AG09319 (cell line): ENCODE measurements at places on chromosomes 7 and 10.

GRCh38 chr10:91220954-91221675, 652 bp downstream of the PCGF5 start:
- no peak for DNase-seq

- DNase-seq = no peak
Observed at GRCh38 chr7:19114551-19114855, 2.9 kb downstream of the TWIST1 start.

DNA sequence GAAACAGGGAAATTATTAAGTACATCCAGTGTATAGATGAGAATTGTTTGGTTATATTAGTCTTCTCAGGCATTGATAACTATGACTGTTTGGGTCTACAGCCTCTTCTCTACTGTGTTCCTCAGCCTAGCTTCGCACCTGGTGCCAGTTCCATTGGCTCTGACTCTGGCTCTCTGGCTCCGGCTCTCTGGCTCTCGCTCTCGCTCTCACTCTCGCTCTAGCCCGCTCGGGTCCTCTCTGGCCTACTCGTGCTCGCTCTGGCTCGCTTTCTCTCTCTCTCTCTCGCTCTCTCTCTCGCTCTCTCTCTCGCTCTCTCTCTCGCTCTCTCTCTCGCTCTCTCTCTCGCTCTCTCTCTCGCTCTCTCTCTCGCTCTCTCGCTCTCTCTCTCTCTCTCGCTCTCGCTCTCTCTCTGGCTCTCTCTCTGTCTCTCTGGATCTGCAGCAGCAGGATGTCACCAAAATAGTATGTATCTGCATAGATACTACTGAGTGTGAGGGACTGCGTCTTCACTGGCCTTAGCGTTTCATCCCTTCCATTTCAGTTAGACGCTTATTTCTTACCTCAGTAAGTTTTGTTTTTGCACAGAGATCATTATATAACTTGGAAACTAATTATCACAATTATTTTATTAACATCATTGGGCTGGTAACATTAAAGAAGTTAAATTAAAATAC, 6.5 kb upstream of the SSBP1 start:
- no peak for DNase-seq

DNA sequence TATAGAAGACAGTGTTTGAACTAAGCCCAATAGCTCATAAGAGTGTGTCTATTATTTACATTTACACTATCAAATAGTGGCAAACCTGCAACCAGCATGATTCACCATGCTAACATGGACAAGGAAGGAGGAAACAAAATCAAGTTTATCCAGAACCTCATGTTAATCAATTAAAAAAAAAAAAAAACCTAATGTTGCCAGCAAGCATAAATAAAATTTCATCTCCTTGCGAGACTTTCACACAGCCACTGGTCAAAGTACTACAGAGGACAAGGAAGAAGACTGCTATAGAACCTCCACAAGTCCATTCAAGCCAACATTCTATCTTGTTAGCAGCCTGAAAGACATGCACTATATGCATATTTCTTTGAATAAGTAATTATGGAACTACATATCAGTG, 9.7 kb downstream of the TM9SF3 start:
- DNase-seq = no peak

DNA sequence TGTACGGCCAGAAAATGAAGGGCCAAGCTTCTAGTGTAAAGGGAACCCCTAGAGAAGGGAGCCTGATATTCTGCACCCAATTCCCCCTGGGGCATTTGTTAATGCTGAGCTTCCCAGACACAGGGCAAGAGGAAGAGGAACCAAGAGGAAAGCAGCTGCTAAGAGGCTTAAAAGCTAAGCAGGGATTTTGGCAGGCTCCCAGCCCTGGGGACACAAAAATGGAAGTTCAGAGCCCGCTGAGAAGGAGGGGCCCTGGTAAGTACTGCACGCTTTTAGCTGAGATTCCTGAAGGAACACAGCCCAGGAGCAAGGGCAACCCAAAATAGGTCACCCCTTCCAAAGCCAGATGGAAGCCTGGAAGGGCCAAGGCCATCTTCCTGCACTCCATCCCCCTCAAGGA, 387.3 kb upstream of the MGMT start:
- DNase-seq = no peak

DNA sequence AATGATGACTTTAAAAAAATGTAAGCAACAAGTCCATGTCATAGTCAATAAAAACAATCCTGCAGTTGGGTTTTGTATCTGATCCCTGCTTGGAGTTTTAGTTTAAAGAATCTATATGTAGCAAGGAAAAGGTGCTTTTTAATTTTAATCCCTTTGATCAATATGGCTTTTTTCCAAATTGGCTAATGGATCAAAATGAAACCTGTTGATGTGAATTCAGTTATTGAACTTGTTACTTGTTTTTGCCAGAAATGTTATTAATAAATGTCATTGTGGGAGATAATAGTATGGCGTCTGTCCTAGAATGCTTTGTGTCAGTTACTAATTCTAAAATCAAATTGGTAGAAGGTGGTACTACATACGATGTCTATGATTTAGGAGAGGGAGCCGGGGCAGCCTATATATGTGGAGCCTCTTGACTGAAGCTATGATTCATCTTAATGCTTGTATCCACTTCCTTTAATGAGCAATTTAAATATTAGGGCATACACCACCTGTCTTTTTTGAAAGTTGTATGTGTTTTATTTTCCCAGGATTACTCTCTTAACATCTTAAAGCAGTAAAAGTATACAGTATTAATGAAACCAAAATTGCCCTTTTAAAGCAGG, 10.3 kb upstream of the PBLD start:
- DNase-seq = no peak

GRCh38 chr7:1220977-1221745, 11.5 kb upstream of the UNCX start:
- no peak for DNase-seq

- DNase-seq = no peak
Observed at GRCh38 chr7:127822822-127823508, 171.0 kb downstream of the SND1 start.

GRCh38 chr7:91462316-91462715, 198.1 kb downstream of the FZD1 start:
- no peak for DNase-seq

GRCh38 chr10:77700086-77700485, 62.5 kb upstream of the KCNMA1 start:
- no peak for DNase-seq

DNA sequence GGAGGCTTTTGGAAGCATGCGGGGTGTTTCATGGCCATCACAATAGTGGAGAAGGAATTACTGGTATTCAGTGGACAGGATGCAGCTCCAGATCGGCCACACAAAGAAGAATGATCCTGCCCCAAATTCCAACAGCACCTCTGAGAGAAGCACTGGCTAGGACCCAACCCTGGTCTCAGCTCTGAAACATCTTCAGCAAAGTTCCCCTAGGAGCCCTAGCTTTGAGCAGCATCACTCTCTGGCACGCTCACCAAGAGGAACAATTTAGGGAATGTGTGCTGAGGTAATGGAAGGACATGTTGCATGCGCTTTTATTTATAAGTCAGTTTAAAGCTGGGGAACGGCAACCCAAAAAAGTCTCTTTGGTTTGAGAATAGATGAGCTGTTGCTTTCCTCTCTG, 5.5 kb upstream of the OPN1SW start:
- no peak for DNase-seq

- no peak for DNase-seq
Observed at GRCh38 chr10:28666751-28667467, 10.4 kb upstream of the BAMBI start.

DNA sequence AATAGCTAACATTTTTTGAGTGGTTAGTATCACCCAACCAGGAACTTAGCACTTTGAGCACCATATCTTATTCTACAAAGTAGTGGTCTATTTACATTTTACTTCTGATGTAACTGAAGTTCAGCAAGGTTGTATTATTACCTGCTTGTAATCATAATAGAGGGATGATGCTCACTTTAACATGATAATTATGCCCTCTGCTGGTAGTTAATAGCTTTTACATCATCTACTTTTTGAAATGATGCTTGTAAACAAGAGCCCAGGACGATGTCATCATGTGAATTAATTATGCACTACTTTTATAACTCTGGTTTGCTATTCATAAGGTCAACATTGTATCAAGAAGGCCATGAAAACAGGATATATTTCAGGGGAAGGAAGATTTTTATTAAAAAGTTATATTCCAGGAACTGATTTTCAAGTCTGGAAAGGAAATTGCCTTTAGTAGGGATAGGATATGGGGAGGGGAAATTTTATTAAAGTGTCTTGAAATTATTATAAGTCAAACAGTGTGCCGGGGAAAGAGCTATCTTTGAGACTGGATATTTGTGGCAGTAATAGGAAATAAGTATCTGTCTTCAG, 80.3 kb upstream of the SCIN start:
- no peak for DNase-seq

- no peak for DNase-seq
Observed at GRCh38 chr10:31645786-31646185, 282.8 kb downstream of the ARHGAP12 start.

DNA sequence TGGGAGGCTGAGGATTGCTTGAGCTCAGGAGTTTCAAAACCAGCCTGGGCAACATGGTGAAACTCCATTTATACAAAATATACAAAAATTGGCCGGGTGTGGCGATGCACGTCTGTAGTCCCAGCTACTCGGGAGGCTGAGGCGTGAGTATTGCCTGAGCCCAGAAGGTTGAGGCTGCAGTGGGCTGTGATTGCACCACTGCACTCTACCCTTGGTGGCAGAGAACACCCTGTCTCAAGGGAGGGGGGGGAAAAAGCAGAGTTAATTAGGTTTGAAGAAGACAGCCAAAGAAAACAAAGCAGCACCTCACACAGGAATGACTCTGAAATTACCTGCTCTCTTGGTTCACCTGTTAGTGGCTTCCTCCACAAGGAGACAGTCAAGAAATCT, 110.0 kb downstream of the EEPD1 start:
- DNase-seq = no peak

- DNase-seq = no peak
Observed at GRCh38 chr7:47103498-47104205, 478.3 kb downstream of the TNS3 start.

DNA sequence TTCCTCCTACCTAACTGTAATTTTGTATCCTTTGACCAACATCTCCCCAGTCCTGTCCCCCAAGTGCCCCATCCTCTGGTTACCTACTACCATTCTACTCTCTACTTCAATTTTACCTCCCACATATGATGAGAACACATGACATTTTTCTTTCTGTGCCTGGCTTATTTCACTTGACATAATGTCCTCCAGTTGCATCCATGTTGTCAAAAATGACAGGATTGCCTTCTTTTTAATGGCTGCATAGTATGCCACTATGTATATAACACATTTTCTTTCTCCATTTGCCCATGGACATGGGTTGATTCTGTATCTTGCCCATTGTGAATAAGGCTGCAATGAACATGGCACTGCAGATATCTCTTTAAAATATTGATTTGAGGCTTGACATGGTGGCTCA, 33.7 kb downstream of the GLI3 start:
- DNase-seq = no peak

GRCh38 chr7:131385039-131385605, 57.4 kb downstream of the MKLN1 start:
- DNase-seq = no peak

- DNase-seq = no peak
Observed at GRCh38 chr10:132593900-132594876, 56.6 kb downstream of the INPP5A start.

GRCh38 chr10:112202561-112203241, 19.1 kb upstream of the GPAM start:
- no peak for DNase-seq

DNA sequence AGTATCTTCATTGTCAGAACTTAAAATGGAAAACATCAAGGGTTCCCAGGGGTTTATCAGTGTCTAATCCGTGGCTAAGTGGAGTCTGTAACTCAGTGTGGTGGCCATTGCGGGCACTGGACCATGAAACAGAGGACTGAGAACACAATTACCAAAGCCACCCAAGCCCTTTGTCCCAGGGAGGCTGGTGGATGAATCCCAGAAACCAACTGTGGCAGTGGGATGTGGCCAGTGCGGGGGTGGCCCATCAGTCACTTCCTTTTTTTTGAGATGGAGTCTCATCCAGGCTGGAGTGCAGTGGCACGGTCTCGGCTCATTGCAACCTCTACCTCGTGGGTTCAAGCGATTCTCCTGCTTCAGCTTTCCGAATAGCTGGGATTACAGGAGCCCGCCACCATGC, 61.8 kb downstream of the TACC2 start:
- no peak for DNase-seq

GRCh38 chr7:79500759-79501158, 47.3 kb upstream of the MAGI2 start:
- no peak for DNase-seq

- DNase-seq = no peak
Observed at GRCh38 chr10:70145166-70145665, 1.3 kb downstream of the TYSND1 start.

DNA sequence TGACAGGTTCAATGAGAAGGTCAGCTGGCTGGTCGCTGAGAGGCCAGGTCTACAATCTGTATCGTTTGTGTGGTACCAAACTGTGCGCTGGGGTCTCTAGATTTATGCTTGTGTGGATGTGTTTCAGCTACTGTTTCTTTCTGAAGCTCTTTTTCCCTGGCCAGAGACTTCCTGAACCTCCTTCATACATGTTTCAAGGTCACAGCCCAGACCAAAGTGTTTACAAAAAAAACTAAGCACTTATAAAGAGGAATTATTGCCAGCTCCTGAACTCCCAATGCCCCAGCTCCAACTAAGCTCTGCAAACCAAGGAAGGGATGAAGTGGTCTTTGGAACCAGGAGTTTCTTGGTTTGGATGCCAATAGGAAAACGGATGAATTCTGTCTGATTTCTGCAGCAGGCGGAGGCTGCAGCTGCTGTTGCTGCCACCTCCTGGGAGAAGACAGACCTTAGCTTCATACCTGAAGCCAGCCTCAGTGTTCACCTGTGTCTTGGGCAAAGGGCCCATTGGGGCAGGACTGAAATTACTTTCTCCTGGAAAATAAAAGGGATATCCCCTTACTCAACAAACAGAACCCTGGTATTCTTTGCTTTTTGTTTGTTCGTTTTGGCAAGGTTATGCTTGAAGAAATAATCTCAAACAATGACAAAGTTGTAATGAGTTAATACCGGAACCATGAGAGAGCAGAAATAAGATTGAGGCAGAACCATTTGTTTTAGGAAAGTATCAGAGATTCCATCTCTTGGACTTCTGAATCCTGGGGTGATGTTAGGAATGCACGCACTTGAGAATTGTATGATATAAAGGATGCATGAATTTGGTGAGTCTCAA, 24.6 kb upstream of the MKLN1 start:
- DNase-seq = no peak

DNA sequence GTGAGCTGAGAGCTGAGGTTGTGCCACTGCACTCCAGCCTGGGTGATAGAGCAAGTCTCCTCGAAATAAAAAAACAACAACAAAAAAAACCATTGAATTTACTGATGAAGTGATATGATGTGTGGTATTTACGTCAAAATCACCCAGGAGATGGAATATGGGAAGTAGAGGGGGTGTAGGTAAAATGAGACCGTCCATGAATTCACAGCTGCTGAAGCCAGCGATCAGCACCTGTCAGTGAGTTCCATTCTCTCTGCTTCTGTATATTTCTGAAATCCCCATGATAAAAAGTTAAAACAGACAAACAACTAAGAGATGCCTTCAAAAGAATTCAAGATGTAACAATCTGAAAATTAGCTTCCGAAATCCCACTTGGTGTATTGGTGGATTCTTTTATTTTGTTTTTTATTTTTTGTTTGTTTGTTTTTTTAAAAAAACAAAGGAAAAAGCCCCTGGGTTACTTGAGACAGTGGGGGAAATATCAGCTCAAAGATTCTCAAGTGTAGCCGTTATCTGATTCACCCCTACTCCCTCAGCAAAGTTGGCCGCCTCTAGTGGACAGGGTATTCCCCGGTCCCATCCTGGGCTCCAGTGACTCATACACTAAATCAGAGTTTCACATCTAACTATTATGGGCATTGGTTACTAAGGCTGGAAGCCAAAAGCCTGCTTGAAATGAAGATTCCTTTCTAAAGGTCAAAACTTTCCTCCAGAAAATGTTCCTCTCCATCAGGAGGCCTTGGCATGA, 76.4 kb downstream of the MAP3K8 start:
- DNase-seq = peak; percentile 50

- DNase-seq = no peak
Observed at GRCh38 chr7:74656441-74656836, 1.1 kb upstream of the GTF2I start.
